ENCODE measurements at places on chromosomes 5 and 9.
A peak's percentile ranks its signal among the peaks of the same experiment; 100 is the strongest.

- DNase-seq: no peak
Observed at GRCh38 chr5:142152384-142152732, 43.8 kb downstream of the NDFIP1 start.

DNA sequence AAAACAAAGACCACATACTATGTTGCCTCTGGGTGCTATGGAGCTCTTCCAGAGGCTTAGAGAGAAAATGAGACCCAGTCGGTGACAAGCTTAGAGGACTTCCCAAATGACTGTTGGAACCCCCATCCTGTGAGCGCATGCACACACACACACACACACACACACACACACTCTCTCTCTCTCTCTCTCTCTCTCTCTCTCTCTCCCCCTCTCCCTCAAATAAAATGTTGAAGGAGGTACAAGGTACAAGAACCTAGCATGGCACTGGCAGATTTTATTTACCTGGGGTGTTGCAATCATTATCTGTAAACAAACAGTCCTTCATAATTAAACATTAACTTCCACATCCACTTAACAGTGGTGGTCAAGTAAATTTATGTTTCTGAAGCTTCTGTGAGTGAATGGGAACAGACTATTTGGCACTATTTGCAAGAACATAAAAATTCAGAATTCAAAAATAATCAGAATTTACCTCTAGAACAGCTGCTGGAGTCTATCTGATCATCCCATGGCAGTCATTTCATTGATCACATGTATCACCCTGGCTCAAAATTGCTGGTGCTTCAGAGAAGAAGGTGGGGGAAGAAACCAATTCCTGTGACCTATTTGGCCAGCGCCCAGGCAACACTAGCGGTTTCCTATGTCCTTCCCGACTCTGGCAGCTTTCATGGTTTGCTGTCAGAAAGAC lies 24.9 kb downstream of the TRPM3 start:
- no peak for DNase-seq

DNA sequence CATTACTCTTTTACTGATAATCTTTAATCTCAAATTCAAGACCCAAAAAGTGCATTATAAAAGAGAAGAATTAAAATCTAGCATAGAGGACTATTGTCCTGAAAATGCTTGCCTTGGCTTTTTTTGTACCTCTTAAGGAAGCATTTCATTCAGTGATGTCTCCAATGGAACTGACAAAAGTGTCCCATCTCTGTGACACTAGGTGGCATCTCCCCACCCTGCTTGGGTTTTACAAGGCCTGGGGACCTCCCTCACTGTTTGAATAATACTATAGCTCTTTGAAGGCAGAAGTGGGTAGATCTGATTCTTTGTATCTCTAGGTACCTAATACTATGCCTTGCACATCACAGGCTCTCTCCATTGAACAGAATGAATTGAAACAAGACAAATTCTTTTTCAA lies 180.6 kb downstream of the EPB41L4A start:
- peak; percentile 10 for DNase-seq

DNA sequence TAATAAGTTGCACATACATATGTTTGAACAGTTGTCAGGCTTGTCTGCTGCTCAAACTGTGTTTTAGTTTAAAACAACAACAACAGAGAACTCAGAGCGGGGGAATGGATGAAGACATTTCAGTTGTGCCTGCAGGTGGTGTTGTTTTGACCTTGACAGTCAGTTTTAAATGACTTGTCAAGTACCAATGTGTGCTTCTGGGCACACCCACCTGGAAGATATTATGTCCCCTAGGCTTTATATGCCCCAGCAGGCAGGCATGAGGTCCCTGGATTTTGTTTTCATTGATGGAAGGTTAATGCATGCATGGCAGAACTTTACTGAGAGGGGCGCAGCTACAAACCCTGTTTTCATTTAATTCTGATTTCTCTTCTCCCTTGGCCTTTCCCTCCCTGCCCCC lies 84.6 kb downstream of the AOPEP start:
- no peak for DNase-seq

DNA sequence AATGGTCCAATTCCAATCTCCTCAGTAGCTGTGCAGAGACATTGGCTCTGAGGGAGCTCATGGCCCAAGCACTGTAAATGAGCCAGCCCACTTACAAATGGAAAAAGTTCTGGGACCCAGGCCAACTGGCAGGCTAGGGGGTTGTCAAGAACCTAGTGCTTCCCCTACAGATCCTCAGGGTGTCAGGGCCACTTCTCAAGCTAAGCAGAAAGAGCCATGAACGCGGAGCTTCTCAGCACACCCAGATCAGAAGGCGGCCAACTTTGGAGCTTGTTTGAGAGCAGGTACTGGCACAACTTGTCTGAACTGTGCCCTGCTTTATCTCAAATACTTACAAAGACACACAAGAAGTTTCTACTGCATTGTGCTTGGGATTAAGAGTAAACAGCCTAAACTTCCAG lies 17.5 kb downstream of the TLE1 start:
- DNase-seq: no peak

All from HAP-1 (cell line).